Kasumi-1 (cell line): ENCODE measurements at places on chromosomes 4 and X.

- peak; percentile 66 for DNase-seq
Measured at GRCh38 chr4:22315628-22316027, 200.2 kb downstream of the ADGRA3 start.

DNA sequence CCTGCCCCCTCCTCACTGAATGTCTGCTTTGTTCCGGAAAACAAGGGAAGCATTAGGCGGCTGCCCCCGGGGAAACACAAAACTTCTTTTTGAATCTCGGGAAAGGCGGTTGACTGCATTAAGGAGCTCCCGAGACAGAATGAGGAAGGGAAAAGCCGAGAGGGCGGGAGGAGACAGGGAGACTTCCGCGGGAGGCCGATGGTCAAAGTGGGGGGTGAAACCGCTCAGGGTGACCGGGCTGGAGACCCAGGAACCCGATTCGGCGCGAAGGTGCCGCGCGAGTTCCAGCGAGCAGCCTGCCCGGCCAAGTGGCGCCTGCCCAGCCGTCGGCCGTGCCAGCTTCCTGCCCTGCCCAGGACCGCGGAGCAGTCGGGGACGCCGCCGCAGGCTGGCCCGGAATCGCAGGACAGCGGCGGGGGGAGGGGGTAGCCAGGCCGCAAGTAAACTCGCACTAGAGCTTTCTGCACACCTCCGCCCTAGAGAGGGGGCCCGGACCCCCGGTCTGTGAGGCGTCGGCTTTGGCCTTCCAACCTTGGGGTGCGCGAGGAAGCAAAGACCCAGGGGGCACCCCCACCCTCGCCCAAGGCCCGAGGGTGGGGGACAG, 55.1 kb upstream of the BCOR start:
- DNase-seq, result no peak

- DNase-seq, result no peak
Measured at GRCh38 chrX:101416691-101417090, 8.7 kb downstream of the HNRNPH2 start.

DNA sequence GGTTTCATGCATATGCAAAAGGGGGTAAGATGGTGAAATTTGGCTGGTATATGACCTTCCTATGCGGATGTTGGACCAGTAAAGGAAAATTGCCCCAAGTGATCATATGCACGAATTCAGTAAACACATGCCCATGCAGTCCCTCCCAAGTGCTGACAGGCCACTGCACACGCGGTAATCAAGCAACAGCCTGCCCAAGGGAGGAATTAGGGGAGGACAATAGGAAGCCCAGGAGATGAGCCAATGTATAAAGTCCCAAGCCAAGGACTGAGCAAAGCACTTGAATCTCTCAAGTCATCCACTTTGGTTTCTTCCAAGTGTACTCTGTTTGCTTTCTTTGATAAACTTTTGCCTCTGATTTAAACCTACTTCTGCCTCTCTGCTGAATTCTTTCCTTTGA, 21.1 kb downstream of the MAGEB16 start:
- DNase-seq, result no peak

GRCh38 chr4:105558277-105558676, 5.9 kb downstream of the ARHGEF38 start:
- peak; percentile 26 for DNase-seq

DNA sequence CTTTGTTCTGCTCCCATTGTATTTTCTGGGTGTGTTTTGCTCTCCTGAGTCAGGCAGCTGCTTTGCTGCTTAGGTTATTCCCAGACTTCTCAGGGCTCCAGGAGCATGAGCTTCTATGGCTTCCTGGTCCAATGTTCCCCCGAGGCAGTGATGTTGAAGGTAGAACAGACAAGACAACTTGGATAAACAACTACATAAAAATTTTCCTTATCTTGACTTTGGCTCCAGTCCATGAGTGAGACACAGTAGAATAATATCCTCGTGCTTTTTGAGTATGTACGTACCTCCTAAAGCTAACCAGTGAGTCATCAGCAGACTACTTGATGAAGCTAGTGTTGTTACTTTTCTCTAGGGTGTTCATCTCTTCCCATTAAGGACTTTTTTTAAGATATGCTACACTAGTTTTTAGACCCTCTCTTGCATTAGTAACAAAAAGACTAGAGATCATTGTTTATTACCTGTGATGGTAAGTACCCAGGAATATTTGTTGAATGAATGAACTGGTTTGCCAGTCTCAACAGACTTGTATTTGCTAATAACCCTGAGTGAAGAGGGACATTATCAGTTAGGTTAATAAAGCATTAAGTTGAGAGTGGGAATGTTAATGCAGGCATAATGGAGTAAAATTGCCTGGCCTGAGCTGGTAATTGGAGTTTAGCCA, 131.9 kb downstream of the FHIP1A start:
- no peak for DNase-seq

- DNase-seq, result no peak
Measured at GRCh38 chr4:52546449-52546848, 112.7 kb downstream of the USP46 start.

DNA sequence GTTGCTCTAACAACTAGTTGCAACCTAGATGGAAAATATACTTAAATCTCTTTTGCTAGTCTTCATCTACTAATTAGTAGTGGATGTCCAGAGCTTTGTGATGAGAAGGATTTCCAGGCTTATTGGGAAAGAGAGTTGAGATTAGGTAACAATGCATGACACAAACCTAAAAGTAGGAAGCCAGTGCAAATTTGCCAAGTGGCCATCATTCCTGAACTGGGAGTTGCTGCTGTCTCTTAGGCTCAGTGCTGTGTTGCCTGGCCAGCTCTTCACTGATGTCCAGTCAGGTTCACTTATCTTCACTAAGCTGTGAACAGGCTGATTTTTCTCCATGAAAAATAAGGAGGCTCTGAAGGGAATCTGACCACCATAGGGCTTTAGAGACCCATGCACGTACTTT, 105.6 kb upstream of the AMOT start:
- no peak for DNase-seq

GRCh38 chr4:113303315-113303714, 253.9 kb downstream of the ANK2 start:
- no peak for DNase-seq
